ENCODE measurements at places on chromosomes 5 and 9.

DNA sequence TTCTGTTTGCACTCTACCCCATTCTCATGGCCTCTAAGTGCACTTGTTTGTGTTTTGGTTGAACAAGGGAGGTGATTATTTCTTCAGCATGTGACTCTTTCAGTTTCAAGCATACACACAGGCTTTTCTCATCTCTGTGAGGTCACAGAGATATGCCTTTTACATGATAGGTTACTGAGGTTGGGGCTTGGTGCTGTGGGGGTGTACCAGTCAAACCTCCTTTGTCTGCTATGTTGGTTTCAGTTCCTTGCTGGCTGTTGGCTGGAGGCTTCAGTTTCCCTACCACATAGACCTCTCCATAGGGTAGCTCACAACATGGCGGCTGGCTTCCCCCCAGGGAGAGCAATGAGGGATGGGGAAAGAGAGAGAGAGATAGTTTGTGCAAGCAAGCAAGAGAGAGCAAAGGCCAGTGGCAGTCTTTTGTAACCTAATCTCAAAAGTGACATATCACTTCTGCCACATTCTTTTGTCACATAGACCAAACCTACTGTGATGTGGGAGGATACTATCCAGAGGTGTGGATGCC lies 96.7 kb upstream of the SEMA6A start:
- no peak overlapping the region for H3K27ac ChIP-seq
- H3K4me3 ChIP-seq, result no peak overlapping the region
- H3K27me3 ChIP-seq, result peaks cover 2% of the 10 kb centered on the region

GRCh38 chr9:114894206-114894605 lies 36.2 kb downstream of the TNFSF8 start:
- H3K27me3 ChIP-seq, result no peaks in the 10 kb centered on the region
- peaks cover 41% of the 10 kb centered on the region for H3K4me1 ChIP-seq
- no peak for DNase-seq
- peaks cover 3% of the 10 kb centered on the region for H3K36me3 ChIP-seq
- peak overlapping the region; percentile 74 for H3K27ac ChIP-seq

GRCh38 chr5:124812771-124813358 lies 66.4 kb upstream of the ZNF608 start:
- H3K27ac ChIP-seq, result no peak overlapping the region
- no peaks in the 10 kb centered on the region for H3K36me3 ChIP-seq
- H3K4me3 ChIP-seq, result no peak overlapping the region
- no peaks in the 10 kb centered on the region for H3K4me1 ChIP-seq

DNA sequence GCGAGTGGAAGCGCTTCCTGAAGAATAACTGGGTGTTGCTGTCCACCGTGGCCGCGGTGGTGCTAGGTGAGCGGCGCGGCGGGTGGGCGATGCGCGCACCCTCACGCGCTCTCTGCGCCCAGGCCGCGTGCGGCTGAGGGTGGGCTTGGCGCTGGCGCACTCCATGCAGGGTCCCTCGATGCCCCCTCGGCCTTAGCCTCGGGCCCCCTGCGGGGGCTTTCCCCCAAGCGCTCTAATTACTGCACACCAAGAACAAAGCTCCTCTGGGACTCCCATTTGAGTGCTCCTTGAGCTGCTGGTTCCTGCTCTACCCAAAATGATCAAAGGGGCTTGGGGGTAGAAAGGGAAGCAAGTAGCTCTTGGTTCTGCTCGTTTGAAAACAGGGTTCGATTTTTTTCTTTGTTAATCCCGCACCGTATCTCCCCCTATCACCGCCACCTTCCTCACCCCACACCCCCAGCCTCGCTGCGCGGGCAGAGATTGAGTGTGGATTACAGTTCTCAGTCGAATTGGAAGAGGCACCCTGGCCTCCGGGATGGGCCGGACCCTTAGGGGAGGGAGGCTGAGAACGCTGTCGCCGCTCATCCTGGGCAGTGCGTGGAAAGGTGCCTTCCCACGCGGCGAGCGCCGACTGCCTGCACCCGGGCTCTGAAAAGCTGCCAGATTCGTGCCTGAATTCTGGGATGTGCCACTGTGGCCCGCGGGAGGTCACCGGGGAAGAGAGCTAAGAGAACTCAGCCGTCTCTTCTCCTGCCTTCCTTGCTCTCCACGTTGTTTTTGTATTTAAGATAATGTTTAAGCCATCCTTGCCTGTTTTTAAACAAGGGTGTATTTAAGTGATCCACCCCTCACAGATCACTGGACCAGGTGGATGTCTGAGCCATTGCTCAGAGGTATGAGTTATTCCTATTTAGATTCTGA lies 697 bp downstream of the SLC1A1 start:
- H3K4me3 ChIP-seq, result peak overlapping the region; percentile 75
- no peak overlapping the region for H3K27ac ChIP-seq
- peaks cover 45% of the 10 kb centered on the region for H3K27me3 ChIP-seq
- H3K4me1 ChIP-seq, result peaks cover 17% of the 10 kb centered on the region
- H3K36me3 ChIP-seq, result no peaks in the 10 kb centered on the region

- H3K27ac ChIP-seq, result no peak overlapping the region
- H3K4me3 ChIP-seq, result no peak overlapping the region
- no peak for DNase-seq
- peaks cover 54% of the 10 kb centered on the region for H3K36me3 ChIP-seq
- no peaks in the 10 kb centered on the region for H3K4me1 ChIP-seq
- H3K27me3 ChIP-seq, result no peaks in the 10 kb centered on the region
Measured at GRCh38 chr5:171874234-171874633, 88.6 kb downstream of the SMIM23 start.

DNA sequence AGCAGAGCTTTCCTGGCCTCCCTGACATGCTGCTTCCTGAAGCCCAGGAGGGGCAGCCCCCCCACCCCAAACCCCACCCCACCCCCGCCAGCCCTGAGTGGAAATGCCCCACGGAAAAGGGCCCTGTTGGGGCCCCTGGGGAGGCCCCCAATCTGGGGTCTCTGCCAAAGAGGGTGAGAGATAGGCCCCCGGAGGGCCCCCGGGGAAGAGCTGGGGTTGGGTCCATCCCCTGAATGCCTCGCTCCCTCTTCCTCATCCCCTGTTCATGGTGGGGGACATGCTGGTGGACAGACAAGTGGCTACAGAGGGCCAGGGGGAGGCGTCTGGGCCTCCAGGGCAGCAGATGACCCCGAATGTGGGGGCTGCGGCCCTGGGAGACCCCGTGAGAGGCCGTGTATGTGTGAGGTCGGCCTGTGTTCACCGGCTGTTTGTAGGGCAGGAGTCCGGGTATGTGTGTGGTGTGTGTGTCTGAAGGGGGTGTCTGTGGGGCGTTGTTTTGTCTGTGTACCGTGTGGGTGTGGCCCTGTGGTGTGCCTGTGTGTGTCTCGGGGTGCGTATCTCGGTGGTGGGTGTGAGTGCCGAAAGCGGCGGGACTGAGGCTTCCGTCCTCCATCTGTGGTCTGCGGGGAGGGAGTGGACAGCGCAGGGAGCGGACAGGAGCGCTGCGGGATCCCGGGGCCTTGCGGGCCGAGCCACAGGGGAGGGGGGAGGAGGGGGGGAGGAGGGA lies 11.3 kb downstream of the C9orf50 start:
- DNase-seq, result peak; percentile 75
- peaks cover 20% of the 10 kb centered on the region for H3K36me3 ChIP-seq
- H3K27me3 ChIP-seq, result peaks cover 8% of the 10 kb centered on the region
- peaks cover 38% of the 10 kb centered on the region for H3K4me1 ChIP-seq

DNA sequence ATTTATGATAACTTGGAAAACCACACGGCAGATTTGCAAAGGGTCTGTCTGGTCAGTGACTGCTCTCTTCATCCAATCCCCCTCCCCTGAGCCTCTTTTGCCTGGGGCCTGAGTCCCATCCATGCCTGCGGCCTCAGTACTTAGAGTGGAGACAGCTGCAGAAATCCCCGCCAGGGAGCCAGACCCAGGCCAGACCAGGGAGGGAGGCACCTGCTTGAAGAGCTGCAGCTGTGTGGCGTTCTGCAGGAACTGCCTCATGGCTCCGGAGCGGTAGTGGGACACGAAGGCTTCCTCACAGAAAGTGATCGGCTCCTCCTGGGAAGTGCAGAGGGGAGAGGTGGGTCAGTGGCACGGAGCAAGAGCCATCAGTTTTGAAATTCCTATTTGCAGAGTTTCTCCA lies 101.6 kb downstream of the CRB2 start:
- no peaks in the 10 kb centered on the region for H3K27me3 ChIP-seq
- H3K36me3 ChIP-seq, result peaks cover 4% of the 10 kb centered on the region
- H3K4me1 ChIP-seq, result no peaks in the 10 kb centered on the region
- no peak overlapping the region for H3K4me3 ChIP-seq
- H3K27ac ChIP-seq, result no peak overlapping the region

GRCh38 chr9:7243838-7244237 lies 486.1 kb downstream of the KDM4C start:
- DNase-seq, result no peak
- H3K27ac ChIP-seq, result no peak overlapping the region
- H3K36me3 ChIP-seq, result no peaks in the 10 kb centered on the region
- H3K4me1 ChIP-seq, result no peaks in the 10 kb centered on the region
- H3K4me3 ChIP-seq, result no peak overlapping the region

GRCh38 chr5:57734296-57734695 lies 251.7 kb upstream of the ACTBL2 start:
- no peak overlapping the region for H3K4me3 ChIP-seq
- no peak for DNase-seq
- H3K27ac ChIP-seq, result no peak overlapping the region
- no peaks in the 10 kb centered on the region for H3K4me1 ChIP-seq

DNA sequence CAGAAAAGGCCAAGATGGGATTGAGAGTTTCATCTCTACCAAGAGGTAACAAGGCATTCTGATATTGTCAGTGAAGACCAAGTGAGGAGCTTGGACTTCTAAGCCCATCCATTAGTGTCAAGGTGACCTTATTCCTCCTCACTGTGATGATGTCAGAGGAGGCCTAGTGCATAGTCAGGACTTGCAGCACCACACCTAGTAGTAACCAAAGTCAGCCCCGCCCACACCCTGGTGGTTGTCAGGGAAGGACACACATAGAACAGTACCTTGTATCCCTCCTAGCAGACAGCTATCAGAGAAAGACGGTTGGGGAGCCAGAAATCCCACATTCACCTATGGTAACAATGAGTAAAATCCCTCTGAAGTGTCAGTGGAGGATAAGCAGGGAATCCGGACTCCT lies 111.7 kb downstream of the AP3B1 start:
- H3K27me3 ChIP-seq, result no peaks in the 10 kb centered on the region
- peaks cover 13% of the 10 kb centered on the region for H3K36me3 ChIP-seq
- peaks cover 19% of the 10 kb centered on the region for H3K4me1 ChIP-seq
- no peak overlapping the region for H3K27ac ChIP-seq

DNA sequence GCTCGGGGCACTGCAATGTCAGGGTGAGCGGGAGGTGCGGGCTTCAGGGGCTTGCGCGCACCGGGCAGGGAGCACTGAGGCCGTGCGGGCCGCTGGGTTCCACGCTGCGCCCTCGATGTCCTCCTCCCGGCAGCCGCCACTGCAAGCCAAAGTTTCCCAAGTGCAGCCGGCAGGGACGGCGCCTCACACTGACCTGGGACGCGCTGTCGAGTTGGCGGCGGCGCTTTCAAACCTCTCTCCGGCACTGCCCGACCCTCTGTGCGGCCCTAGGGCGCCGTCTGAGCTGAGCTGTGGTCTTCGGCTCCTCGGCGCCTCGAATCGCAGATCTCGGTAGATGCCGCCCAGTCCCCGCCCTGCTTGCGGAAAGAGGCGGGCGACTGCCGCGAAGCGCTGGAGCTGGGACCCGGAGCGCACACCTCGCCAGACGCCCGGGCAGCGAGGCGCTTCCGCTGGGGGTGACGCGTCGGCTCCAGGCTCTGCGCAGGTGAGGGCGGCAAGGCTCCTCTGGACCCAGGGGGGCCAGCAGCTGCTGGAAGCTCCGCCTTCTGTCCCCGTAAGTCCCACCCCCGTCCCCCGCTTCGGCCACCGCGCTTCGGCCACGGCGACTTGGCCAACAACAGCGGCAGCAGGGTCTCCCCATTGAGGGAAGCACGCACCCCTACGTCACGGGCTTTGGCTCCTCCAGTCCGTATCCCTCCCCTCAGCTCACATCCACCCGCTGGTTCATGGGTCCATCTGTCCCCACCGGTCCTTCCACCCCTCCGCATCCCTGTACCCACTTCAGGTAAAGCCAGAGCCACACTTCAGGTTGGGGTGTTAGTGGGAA lies at the start of gene ANKRD34B:
ANKRD34B (minus strand) TSS at position 320 of the 826 bp plus-strand sequence. CDS start 10,261 bp downstream, outside the sequence.
- no peak within 1 kb of the TSS for H3K27ac ChIP-seq
- peak within 1 kb of the TSS; percentile 64 for H3K4me3 ChIP-seq
- H3K27me3 ChIP-seq, result peaks cover 87% of the 10 kb centered on the region
- no peaks in the 10 kb centered on the region for H3K36me3 ChIP-seq
- DNase-seq, result no peak

DNA sequence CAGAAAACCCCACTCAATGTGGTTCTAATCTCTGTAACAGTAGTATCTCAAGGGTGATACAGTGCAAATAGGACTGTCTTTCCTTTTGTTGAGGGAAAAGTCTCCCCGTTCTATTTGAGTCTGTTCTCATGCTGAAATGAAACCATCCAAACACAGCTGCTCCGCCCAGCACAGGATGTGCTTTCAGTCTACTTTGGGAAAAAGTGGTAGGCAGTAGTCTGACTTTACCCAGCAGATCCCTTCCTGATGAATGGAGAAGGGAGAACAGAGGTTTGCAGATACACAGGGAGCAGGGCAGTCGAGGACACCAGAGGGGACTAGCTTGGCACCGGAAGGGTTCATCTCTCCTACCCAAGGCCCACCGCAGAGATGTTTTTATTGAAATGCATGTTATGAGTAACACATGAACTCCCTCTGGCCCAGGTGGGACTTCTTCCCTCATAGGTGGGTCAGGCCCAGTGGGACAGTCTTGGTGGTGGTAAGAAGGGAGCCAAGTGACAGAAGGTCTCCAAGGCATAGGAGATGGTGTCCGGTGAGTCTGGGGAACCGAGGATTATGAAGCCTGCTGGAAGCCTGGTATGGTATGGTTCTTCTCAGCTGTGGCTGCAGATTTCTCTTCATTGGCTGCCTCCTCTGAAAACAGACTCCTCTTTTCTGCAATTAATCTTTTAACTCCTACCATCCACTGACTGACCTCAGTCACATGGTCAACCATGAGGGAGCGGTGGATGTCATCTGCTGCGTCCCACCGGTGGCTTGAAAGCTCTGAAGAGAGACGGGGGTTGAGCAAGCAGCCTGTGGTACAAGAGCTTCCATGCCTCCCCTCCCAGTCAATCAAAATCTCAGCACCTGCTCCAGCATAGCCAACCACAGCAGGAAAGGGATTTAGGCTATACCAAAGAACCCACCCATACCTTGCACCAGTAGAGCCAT lies 3.0 kb downstream of the EIF4EBP3 start:
- H3K4me1 ChIP-seq, result peaks cover 57% of the 10 kb centered on the region
- no peak for DNase-seq
- H3K27ac ChIP-seq, result no peak overlapping the region
- H3K4me3 ChIP-seq, result no peak overlapping the region
- peaks cover 51% of the 10 kb centered on the region for H3K36me3 ChIP-seq
- H3K27me3 ChIP-seq, result no peaks in the 10 kb centered on the region

DNA sequence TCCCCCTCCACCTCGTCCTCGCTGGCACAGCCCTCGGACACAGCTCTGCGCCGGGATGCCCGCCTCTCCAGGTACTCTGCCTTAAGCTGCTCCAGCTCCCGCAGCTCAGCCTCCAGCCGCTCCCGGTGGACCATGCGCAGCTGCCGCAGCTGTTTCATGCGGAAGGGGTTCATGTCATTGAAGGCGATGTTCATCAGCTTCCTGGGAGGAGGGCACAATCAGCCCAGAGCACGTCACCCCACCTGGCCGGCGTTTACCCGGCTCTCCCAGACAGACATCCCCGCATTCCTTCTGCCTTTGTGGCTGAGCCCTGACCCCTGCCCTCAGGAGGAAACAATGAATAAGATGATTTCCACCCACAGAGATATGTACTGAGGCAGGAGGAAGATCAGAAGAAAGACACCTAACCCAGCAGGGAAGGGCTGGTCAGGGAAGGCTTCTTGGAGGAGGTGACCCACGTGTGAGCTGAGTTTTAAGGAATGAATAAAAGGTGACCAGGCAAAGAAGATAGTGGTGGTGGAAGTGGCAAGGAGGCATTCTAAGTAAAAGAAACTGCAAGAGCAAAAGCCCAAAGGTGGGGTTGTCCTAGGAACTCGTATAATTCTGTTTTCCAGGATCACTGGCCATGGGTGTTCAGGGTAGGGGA lies 7.1 kb upstream of the CORO2A start:
- peaks cover 3% of the 10 kb centered on the region for H3K36me3 ChIP-seq
- no peak for DNase-seq
- no peaks in the 10 kb centered on the region for H3K4me1 ChIP-seq
- no peak overlapping the region for H3K27ac ChIP-seq

Measured in effector memory CD8-positive, alpha-beta T cell (primary cell).